Mucosa of descending colon (tissue), 3 donors: ENCODE measurements at places on chromosomes 6 and 20. TPM values are rescaled to one million over a fixed set of nuclear protein-coding genes. Genes with fewer than 3 reads are reported as not detected.

The PHACTR3 gene
- total RNA-seq, result 0.41 TPM

The ZNF341 gene
- total RNA-seq, result 5.0 TPM

The BPIFA1 gene
- not detected for total RNA-seq

The KIAA1755 gene
- total RNA-seq, result 3.4 TPM

The ANKEF1 gene
- total RNA-seq, result 6.7 TPM

The CTCFL gene
- total RNA-seq, result not detected

The PDYN gene
- total RNA-seq, result not detected

The CUL7 gene
- total RNA-seq, result 15.1 TPM

The SRSF6 gene
- total RNA-seq, result 106 TPM

The ANKRD60 gene
- not detected for total RNA-seq

The OPRL1 gene
- total RNA-seq, result 0.39 TPM

The SCRT2 gene
- total RNA-seq, result not detected

The SOX18 gene
- 12.6 TPM for total RNA-seq

The GJA1 gene
- total RNA-seq, result 5.1 TPM

The SLC2A10 gene
- 13.4 TPM for total RNA-seq

The CAPN11 gene
- 1.2 TPM for total RNA-seq

The STK4 gene
- total RNA-seq, result 36.6 TPM

The SLC22A2 gene
- total RNA-seq, result 0.16 TPM

The CLDN20 gene
- not detected for total RNA-seq

The FUT9 gene
- total RNA-seq, result not detected

The TLDC2 gene
- 35.0 TPM for total RNA-seq

The ADA gene
- total RNA-seq, result 5.9 TPM

The NKX2-2 gene
- 0.81 TPM for total RNA-seq

The PSORS1C2 gene
- not detected for total RNA-seq

The RNF217 gene
- 47.3 TPM for total RNA-seq

The RIPOR3 gene
- total RNA-seq, result 2.2 TPM

The OXT gene
- total RNA-seq, result not detected

The GSTA3 gene
- not detected for total RNA-seq

The CST1 gene
- not detected for total RNA-seq

The KIF25 gene
- 0.41 TPM for total RNA-seq
